ENCODE measurements at places on chromosomes 13 and 19.

DNA sequence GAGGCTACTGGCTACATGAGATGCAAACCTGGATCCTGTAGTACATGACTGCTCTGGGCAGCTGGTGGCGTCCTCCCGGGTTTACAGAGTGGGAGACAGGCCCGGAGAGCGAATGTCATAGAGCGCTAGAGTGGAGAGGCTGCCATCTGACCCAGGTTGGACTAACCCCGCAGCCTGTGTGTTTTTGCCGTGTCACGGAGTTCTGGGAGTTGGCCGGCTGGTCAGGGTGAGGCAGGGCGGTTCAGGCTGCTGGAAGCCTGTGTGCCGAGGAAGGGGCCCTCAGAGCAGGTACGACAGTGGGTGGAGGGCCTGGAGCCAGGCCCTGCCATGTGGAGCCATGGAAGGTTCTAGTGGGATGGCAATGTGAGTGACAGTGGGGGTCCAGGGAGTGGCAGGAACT is 12.5 kb downstream of the CRTC1 start:
- DNase-seq: no peak

DNA sequence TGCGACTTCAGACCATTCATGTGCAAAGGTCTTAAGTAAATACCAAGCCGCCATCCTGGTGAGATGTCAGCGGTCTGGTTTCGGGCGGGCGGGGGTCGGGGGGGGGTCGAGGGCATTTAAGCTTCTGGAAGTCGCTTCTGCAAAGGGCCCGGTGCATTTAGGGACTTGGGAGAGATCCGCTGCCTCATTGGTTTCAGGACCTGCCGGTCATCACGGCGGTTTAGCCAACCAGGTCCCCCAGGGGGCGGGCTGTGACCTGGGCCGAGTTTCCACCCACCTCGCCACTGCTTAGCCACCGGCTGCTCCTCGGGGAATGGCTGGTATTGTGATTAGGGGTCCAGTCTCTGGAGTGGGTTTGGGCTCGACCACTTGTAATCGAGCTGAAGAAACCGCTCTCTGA is 7.8 kb downstream of the ANKLE1 start:
- DNase-seq: no peak

DNA sequence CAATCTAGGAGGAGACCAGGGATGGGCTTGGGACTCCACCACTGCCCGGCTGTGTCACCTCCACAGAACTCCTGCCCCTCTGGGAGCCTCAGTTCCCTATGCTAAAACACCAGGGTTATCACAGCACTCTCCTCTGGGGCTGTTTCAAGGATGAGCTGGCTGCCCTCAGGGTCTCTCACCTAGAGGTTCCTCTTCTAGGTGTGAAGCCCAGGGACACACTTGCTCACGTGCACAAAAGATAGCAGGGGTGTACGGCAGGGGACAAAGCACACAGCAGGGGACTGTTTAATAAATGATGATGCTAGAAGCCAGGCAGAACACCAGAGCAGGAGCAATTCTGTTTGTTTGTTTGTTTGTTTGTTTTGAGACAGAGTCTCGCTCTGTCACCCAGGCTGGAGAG is 16.8 kb upstream of the LYPD3 start:
- no peak for DNase-seq

- DNase-seq: no peak
These were observed 72.3 kb downstream of the LATS2 start for GRCh38 chr13:20988909-20989655.

GRCh38 chr13:64083811-64084210 is 2668.2 kb upstream of the PCDH20 start:
- no peak for DNase-seq

DNA sequence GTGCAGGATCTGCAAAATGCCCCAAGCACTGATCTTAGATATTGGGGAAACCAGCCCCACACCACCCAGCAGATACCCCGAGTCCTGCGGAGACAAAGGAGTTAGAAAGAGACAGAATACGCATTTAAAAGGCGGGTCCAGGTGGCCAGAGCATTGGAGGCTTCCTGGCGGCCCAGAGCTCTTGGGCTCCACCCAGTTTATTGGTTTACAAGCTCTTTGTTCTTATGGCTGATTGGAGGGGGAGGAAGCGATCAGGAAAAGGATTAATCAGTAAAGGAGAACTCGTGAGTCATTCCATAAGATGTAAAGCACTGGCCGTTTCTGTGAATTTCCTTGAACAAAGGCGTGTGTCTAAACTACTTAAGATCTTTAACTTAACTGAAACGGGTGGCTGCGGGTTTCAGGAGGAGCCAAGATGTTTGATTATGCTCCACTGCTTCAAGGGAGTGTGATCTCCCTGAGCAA is 926 bp downstream of the ZNF587 start:
- no peak for DNase-seq

DNA sequence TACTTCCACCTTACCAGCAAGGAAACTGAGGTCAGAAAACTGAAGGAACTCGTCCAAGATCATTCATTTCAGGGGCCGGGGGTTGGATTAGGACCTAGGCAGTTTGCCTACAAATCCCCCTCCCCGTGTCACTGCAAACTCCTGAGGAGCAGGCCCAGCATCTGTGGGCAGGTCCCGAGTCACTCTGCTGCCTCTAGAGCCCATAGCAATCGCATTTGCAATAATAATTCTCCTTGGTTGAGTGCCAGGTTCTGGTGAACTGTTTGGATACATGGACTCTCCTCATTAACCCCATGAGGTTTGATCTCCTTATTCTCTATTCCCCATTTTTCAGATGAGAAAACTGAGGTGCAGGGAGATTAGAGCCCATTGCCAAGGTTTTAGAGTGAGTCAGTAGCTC is 903 bp downstream of the PIN1 start:
- no peak for DNase-seq

DNA sequence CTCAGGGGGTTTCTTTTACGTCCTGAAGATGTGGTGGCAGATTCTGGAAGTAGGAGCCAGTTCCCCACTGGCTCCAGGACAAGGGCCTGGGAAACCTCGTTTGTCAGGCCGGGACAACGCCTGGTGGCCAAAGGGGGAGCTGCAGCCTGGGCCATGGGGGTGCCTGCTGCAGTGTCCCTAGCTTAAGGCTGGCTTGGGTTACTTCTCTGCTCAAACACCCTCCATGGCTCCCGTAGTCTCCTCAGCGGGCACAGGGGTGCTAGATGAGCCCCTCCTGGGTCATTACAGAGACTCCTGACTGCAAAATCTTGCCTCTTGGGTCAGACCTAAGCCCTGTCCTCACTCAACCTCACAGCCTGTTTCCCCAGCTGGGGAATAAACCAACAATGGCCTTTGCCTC is 14.7 kb downstream of the CILP2 start:
- DNase-seq: no peak

GRCh38 chr13:99980824-99981734 is 505 bp upstream of the ZIC2 start:
- DNase-seq: no peak

GRCh38 chr19:47497050-47497766 is 13.2 kb upstream of the KPTN start:
- no peak for DNase-seq

DNA sequence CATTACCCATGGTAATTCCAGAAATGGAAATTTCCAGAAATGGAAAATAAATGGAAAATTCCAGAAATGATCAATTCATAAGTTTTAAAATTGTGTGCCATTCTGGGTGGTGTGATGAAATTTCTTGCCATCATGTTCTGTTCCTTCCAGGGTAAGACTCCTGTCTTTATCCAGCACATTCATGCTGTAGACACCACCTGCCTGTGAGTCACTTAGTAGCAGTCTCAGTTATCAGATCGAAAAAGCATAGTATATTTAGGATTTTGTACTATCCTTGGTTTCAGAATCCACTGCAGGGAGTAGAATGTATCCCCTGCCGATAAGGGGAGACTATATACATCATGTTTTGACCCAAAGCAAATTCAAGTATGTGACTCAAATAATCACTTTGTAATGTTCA is 26.7 kb upstream of the CSNK1A1L start:
- no peak for DNase-seq

GRCh38 chr19:34676697-34677385 is at the start of gene SCGB2B2:
Gene SCGB2B2 (minus strand): TSS chr19:34677159. CDS start chr19:34594563, 82,596 bp downstream.
- peak; percentile 89 for DNase-seq

DNA sequence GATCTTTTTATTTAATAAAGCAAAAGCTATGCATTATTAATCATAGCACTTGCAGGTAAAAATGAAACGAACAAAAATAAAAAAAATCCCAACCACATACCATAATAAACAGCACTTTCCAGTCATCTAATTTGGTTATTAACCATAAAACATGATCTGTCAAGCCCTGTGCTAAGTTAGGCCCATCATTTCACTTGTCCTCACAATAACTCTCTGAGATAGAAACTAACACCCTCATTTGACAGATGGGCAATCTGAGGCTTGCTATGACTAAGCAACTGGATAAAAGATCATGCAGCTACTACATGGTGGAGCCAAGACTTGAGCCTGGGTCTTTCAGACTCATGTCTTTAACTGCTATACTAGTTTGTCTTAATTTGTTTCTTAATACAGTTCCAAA is 21.8 kb downstream of the PROSER1 start:
- no peak for DNase-seq

DNA sequence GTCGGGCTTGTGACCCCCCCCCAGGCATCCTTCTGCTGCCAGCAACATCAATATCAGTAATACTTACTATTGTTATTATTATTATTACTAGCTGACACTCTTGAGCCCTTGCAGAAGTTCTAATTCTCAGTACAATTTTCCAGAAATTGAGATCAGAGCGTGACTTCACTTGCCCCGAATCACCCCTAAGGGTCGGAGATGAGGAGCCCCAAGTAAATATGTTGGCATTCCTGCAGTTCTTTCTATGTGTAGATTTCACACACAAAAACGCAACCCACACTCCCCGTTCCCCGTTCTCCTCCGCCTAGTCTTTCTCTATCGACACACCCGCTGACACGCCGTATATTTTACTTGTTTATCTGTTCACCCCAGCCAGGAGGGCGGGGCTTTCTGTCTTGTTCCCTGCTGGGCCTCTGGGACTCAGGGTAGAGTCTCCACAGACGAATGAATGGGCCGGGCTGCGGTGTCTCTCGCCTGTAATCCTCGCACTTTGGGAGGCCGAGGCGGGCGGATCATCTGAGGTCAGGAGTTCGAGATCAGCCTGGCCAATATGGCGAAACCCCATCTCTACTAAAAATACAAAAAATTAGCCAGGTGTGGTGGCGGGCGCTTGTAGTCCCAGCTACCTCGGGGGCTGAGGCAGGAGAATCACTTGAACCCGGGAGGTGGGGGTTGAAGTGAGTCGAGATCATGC is 14.7 kb downstream of the TLE5 start:
- no peak for DNase-seq

GRCh38 chr19:18261474-18261873 is 12.8 kb downstream of the IQCN start:
- no peak for DNase-seq

GRCh38 chr13:109647053-109647452 is 139.3 kb downstream of the IRS2 start:
- no peak for DNase-seq

DNA sequence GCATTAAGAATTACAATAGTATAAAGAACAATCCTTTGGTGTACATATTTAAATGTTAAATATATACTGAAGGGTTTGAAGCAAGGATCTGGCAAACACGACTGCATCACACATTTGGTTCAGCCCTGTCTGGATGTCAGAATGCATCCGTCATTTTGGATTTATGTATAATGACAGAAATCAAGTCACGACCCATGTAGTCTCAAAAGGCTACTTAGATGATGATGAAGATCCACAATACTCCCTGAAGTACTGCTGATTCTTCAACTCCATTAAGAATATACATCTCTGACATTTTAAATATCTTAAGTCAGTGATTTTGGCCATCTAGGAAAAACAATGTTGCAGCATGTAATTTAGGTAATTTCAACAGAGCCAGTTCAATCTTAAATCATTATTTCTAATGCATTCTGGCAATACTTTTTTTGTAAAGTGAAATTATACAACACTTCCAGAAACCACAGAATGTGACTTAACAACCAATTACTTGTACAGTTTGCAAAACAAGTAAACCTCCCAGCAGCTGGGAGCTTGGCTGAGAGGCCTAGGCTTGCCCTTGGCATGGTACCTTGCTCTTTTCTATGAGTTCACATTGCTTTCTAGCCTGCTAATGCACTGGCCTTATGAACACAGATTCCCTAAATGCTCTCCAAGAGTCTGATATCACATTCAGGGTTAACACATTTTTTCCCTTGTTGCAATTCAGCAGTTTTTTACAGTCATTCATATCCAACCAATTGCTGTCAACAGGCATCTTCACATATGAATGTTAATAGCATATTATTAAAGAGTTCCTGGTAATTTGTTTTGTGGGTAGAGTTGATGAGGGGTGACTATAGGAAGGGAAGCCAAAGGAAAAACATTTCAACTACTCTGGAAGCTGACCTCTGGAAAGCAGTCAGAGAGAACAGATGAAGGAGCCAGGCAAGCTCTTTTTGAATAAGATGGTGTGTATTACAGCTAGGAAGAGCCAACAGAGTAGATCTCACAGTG is 175.2 kb downstream of the ENOX1 start:
- DNase-seq: no peak

- DNase-seq: no peak
These were observed 2.3 kb upstream of the ADAMTSL5 start for GRCh38 chr19:1514986-1515721.

- no peak for DNase-seq
These were observed 184.0 kb downstream of the IRS2 start for GRCh38 chr13:109602356-109602755.

GRCh38 chr13:113413898-113414282 is 39.4 kb downstream of the ADPRHL1 start:
- no peak for DNase-seq

GRCh38 chr19:21922276-21922675 is 86.3 kb upstream of the ZNF43 start:
- DNase-seq: no peak

DNA sequence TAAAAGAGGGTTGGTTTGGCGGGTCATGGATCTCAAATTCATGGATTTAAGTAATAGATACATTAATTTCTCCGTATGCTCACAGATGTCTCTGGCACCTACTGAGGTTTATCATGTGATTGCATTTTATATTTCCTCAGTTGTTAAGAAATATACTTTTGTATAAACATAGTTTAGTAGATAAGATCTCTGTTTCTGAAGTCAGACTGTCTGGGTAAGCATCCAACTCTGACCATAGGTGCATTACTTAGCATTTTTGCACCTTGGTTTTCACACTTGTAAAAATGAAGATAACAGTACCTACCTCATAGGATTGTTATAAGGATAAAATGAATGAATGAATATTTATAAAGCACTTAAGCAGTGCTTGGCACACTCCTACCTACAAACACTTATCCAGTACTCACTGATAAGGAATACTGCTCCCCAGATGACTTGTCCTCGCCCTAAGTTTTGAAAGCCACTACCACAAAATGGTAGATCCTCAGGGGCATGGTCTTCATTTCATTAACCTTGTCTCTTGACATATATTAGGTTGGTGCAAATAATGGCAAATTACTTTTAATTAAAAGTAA is 26.5 kb downstream of the COMMD6 start:
- DNase-seq: no peak

DNA sequence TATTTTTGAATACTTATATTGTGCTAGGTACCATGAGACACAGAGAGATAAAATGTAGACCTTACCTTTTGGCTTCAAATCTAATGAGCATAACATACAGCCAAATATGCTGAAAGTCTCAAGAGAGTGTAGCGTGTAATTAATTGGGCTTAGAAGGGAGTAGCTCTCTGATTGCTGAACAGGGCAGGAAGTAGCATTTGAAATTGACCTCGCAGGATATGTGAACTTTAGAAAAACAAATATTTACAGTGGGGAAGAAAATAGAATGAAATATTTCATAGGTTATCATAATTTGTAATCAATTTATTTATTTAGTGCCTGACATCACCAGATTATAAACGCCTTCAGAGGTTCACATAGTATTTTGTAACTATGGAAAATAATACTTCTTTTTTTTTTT is 327.1 kb downstream of the RFC3 start:
- DNase-seq: no peak

Measured in anterior cingulate cortex (tissue), 58 donors.